ENCODE measurements at places on chromosomes 6 and 20. TPM values are rescaled to one million over a fixed set of nuclear protein-coding genes. Genes with fewer than 3 reads are reported as not detected.

GRCh38 chr6:27888566-27888965 lies 23.6 kb downstream of the OR2B2 start:
- DNase-seq: no peak

DNA sequence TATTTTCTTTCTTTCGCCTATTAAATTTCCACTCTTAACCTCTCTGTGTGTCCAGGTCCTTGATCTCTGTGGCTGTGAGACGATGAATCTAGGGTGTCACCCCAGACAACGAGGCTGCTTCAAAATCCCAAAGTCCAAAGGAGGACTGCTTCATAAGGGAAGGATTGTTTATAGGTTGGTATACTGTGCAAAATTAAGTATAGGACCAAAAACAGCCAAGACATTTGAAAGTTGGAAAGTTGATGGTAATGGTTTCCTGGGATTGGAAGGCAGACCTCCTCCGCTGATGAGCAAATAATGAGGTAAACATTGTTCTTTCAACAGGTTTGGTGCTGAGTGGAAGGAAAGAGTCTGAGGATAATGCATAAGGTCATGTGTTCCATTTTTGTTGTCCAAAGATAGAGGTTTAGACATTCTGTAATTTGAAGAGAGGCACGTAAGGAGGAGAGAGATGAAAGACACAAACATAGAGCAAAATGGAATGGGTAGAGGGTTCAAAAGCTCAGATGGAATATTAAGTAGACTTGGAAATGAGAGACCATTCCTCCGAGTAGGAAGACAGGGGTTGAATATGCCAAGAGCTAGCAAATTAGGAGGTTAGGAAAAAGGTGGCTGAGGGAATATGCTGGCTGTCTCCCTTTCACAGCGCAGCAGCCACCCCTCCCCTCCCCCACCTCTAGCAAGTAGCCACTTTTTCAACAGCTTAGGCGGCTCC lies 24.8 kb downstream of the ZNF311 start:
- peak; percentile 20 for DNase-seq

GRCh38 chr6:111692327-111693164 lies 86.9 kb upstream of the TRAF3IP2 start:
- no peak for DNase-seq

The CTCFL gene
- total RNA-seq: not detected

The DLL1 gene
- total RNA-seq: 1.9 TPM

The KCNK17 gene
- not detected for total RNA-seq

The CAP2 gene
- total RNA-seq: not detected

All from activated CD8-positive, alpha-beta T cell treated with anti-CD3 and anti-CD28 coated beads for 36 hours (primary cell).